ENCODE measurements at places on chromosomes 16 and 17.

DNA sequence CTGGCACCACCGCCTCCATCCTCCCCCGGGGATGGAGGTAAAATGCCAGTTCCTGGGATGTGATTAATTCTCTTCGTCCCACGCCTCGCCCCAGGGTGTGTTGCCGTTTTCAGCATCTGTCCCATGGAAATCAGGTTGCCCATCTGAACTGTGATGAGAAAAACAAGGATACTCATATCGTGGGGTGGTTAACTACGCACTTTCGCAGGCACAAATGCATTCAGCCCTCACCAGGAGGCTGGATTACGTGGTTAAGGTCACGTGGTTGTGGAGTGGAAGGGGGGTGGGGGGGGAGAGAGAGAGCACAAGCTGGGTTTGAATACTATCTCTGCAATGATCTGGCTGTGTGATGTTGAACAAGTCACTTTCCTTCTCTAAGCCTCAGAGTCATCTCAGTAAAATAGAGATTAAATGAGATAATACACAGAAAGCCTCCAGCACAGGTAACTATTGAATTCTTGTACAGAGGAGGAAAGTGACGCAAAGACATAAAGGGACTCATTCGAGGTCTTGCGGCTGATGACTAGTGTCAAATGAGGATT lies 74.7 kb downstream of the BMERB1 start:
- DNase-seq, result no peak

DNA sequence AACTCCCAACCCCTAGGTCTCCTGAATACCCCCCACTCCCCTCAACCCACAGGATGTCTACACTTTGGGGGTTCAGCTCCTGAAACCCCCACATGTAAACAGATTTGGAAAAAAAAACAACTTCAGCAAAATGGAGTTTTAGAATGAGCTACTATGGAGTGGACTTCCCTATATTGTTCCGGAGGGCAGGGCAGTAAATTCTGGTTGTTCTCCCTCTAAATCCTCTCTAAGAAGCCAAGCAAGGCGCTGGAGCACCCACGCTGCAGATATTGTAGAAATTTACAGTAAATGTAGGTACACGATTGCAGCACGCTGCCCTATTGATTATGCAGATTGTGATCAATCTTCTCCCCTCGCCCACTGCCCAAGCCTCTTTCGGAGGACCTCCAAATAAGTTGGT lies 8.5 kb upstream of the ZFHX3 start:
- DNase-seq, result no peak

- DNase-seq, result no peak
Measured at GRCh38 chr17:68198931-68199836, 48.7 kb upstream of the AMZ2 start.

- no peak for DNase-seq
Measured at GRCh38 chr17:55487695-55488432, 23.4 kb downstream of the SMIM36 start.

GRCh38 chr16:16144416-16144815 lies 78.9 kb downstream of the ABCC6 start:
- no peak for DNase-seq

DNA sequence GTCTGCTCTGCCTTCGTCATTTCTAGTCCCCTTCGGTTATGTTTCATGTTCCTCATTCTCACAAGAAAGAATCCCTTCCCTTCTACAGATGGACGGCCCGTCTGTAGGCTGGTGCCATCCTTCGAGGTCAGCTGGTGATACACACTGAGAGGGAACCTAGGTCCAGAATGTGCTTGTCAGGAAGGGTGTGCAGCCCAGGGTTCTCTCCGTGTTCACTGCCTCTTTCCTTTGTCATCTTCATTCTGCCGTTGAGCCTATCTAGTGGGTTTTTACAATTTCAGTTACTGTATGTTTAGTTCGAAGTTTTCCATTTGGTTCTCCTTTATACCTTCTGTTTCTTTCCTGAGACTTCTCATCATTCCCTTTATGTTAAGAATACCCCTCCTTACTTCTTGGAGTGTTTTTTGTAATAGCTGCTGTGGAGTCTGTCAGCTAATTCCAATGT lies 18.9 kb downstream of the KIAA0513 start:
- no peak for DNase-seq

GRCh38 chr17:77212081-77212832 lies 71.5 kb downstream of the SEC14L1 start:
- DNase-seq, result no peak

DNA sequence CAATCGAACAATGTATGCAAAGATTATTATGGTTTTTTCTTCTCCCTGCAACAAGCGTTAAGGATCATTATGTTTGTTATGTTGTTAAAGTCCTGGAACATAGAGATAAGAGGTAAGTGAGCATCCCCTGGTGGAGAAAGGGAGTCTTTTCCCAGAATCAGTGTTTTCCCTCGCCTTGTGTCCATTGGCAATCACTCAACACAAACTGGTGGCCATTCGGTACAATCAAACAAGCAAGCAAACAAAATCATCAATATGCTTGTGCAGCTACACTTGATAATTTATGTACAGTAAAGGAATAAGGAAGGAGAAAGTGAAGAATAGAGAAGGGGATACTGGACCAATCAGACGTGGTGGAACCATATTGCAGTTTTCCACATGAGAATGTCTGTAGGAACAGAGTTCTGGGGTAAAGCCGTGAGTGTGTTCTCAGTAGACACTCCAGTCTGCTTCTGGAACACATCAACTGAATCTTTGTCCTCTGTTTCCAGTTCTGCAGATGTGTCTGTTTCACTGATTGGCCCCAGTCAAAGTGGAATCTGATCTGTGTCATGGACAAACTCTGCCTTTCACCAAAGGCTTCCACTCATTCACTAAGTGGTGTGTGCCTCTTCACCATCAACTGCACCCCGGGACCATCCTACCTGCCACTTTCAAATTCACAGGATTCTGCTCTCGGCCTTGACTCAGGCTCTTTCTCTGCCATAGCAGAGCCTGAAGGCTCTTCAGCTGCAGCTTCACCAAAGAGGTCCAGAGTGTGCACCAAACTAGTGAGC lies 169.5 kb downstream of the AHSP start:
- no peak for DNase-seq

GRCh38 chr17:42743595-42744282 lies 1.1 kb downstream of the EZH1 start:
- DNase-seq, result no peak

DNA sequence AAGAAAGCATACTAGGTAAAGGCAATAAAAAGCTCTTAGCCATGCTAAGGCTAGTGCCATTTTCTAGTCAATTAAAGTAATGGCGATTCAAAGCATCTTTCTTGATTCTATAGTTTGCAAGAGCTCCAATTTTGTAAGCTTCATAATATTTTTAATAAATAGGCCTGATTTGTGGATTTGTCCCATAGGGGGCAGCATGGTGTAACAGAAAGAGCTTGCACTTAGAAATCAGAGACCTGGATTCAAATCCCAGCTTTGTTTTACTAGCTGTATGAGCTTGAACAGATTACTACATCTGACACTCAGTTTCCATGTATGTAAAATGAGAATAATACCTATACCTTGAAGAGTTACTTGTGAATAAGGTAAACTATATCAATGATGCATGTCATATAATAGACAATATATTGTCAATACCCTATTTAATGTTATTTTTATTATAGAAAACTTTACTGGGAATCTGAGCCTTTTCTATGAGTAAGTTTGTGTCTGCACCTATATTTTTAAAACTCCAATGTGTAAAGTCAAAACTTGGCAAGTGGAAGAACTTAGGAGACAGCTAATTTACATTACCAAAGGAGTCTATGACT lies 93.6 kb upstream of the NOG start:
- no peak for DNase-seq

GRCh38 chr16:87836844-87837581 lies 32.3 kb downstream of the SLC7A5 start:
- no peak for DNase-seq

GRCh38 chr17:17724307-17725010 lies 43.2 kb downstream of the RAI1 start:
- DNase-seq, result no peak

GRCh38 chr16:1121601-1122397 lies 25.8 kb upstream of the C1QTNF8 start:
- DNase-seq, result no peak

DNA sequence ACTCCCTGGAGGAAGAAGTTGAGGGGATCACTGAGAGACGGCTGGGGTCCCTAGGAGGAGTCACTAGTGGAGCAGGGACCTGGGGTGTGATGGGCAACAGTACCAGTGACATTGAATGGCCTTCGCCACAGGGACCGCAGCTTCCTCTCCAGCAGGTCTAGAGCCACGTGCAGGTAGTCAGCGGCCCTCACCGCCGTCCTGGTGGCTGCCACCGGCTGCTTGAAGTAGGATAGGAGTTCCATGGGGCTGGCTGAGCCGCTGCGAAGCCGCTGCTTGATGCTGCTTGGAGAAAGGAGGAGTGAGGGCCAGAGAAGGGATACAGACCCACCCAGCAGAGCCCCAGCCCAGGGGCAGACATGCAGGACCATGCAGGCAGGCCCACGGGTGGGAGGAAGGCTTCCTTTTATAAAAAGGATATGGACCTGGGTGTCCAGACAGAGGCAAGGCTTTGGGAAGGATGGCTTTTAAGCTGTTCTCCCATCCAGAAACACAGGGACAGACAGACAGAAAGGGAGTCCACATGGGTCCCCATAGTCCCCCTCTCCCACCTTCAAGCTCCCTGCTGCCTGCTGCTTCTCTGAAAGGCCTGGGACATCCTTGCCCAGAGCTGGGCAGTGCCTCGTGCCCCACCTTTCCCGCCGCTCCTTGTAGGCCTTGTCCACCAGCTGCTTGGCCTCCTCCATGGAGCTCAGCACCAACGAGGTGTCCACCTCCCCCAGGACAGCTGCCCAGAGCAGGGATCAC lies 827 bp downstream of the MPO start:
- no peak for DNase-seq

DNA sequence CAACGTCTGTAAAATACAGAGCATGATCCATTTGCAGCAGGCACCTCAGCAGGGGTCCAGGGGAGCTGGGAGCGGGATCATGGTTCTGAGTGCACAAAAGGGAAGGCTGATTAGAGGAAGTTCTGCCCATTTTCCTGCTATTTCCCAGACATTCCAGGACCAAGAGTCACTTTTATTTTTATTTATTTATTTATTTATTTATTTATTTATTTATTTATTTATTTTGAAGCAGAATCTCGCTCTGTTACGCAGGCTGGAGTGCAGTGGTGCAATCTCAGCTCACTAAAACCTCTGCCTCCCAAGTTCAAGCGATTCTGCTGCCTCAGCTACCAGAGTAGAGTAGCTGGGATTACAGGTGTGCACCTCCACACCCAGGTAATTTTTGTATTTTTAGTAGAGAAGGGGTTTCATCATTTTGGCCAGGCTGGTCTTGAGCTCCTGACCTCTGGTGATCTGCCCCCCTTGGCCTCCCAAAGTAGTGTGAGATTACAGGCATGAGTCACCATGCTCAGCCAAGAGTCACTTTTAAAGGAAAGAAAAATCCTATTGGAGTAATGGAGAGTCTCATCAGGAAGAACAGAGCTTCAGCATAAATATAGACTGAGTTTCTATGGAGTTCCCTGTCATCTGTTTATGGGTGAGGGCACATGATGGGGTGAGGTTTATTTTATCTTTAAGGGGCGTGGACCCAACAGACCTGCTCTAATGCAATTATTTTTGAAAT lies 355.2 kb downstream of the HAPSTR1 start:
- DNase-seq, result no peak

DNA sequence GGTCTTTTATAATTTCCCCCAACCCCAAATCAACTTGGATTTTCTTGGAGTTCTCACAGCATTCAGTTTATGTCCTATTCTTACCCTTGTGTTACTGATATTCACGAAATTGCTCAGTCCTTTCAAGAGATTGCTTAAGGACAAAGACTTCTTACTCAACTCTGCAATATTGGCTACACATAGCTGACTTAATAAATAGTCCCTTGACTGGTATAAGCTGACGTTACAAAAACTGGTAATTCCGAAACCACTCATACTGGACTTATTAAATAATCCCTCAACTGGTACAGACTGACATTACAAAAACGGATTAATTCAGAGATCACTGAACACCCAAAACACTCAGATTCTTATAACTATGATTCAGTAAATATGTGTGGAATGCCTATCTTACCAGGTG lies 860 bp downstream of the TIGD7 start:
- DNase-seq, result no peak

DNA sequence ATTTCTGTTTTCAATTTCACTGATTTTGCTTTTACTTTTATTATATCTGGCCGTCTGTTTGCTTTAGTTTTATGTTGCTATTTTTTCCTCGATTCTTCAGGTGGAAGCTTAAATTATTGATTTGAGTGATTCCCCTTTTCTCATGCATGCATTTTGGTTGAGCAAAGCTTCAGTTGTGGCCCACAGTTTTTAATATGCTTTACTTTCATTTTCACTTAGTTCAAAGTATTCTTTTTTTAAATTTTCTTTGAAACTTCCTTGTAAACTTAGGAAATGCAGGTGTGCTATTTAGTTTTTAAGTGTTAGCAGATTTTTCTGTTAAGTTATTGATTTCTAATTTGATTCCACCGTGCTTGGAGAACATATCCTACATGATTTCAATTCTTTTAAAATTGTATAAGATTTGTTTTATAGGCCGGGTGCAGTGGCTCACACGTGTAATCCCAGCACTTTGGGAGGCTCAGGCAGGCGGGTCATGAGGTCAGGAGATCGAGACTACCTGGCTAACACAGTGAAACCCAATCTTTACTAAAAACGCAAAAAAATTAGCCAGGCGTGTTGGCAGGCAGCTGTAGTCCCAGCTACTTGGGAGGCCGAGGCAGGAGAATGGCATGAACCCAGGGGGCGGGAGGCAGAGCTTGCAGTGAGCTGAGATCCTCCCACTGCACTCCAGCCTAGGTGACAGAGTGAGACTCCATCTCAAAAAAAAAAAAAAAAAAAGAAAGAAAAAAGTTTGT lies 531.2 kb downstream of the KIF2B start:
- DNase-seq, result no peak

- DNase-seq, result no peak
Measured at GRCh38 chr17:76271669-76272540, 6.8 kb downstream of the UBALD2 start.

DNA sequence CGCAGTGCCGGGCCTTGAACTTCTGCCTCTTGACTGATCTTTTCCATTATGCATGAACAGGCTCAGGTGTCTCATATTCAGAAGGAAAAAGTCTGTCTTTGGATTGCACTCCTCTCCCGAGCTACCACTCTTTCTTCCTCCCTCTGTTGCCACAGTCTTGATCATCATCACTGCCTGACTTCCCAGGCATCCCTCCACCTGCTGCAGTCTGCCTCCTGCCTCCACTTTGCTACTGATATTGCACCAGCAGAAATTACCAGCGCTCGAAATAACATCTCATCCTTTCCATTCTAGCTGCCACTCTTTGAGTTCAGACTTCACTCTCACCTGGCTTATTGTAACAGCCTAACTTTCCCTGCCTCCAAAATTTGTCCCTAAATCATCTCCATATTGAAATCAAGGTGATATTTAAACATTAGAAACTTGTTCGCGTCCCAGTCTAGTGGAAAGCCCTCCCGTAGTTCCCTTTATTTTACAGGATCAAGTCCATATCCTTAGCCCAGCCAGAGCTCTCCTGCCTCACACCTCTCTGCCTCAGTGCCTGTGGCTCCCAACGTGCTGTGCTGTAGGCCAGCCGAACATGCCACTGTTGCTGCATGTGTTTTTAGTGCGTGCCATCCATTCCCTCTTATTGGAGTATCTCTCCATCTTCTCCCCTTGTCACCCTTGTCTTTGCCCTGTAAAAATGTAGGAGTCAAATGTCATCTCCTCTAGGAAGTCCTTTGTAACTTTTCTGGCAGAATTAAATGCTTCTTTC lies 39.9 kb downstream of the NUP88 start:
- DNase-seq, result no peak
